ENCODE measurements at places on chromosomes 16 and 17.

DNA sequence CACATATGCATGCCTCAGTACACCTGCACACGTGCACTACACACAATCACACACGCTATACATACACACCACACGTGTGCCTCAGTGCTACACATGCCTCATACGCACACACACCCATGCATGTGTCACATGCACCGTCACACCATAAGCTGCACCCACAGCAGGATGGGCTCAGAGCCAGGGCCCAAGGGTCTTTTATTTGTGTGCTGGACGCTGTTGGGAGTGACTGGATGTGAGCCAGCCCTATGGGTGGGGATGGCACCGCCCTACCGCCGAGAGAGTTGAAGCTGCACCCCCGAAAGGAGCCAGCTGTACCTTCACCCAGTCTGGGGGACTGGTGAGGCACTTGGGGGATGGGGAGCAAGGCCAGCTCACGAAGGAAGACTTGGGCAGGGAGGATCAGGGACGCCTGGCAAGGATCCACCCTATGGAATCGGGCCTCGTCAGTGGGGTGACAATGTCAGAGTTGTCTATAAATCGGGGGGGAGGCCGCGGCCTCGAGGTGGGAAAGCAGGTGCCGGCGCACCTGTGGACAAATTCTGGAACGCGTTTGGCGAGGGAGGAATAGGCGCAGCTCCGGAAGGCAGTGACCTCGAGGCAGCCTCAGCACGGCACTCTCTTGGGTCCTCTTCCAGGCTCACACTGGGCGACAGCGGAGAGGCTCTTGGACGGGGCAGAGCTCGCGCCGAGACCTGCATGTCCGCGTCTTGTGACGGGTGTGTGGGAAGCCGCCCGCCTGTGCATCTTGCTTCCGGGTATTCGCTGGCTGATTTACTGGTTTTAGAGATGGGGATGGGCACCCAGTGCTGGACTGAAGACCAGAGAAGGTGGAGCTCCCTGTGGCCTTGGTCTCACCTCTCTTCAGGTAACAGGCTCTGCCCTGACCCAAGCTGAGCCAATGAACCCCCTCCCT is 7.3 kb downstream of the RGS11 start:
- no peak for DNase-seq

- no peak for DNase-seq
Observed at GRCh38 chr16:89105599-89106151, 12.0 kb downstream of the ACSF3 start.

- no peak for DNase-seq
Observed at GRCh38 chr17:50180620-50181019, 14.8 kb downstream of the SGCA start.

- no peak for DNase-seq
Observed at GRCh38 chr16:57754354-57755060, 18.9 kb downstream of the KATNB1 start.

GRCh38 chr16:19393226-19394111 is 24.2 kb upstream of the TMC5 start:
- no peak for DNase-seq

GRCh38 chr17:72254808-72255449 is 134.1 kb downstream of the SOX9 start:
- no peak for DNase-seq

DNA sequence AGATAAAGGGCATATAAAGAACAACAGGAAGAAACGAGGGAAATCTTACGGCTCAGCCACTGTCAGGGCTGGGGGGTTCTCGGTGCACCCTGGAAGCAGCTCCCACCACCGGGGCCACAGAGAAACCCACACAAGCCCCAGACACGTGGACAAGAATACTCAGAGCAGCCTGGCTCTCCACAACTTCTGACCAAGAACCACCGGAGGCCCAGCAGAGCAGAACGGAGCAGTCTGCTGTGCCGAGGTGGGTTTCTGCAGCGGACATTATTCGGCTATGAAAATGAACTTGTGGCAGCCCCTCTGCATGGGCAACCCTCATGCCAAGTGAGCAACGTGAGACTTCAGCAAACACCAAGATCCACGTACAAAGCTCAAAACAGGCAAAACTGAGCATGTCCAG is 6.8 kb downstream of the DNASE1 start:
- DNase-seq, result no peak

GRCh38 chr17:51372345-51373004 is 112.1 kb downstream of the UTP18 start:
- DNase-seq, result peak; percentile 23

DNA sequence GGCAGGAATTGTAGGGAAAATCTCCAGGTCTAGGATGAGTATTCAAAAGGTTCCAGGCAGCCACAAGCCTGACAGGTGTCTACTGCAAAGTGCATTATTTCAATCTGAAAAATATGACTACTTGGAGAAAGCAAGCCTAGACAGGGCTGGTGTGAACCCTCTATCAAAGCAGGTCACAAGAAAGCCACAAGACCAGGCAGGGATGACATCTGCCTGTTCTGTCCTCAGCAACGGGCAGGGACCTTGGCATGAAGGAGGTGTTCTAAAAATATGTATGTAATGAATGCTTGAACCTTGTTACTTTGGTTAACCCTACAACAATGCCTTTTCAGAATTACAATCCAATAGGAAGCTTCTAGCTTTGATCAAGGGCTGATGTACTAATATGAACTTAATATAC is 1.2 kb upstream of the COX6A2 start:
- DNase-seq, result no peak

- DNase-seq, result peak; percentile 61
Observed at GRCh38 chr16:22948603-22949368, 134.8 kb downstream of the HS3ST2 start.

- DNase-seq, result no peak
Observed at GRCh38 chr16:30605158-30605557, 5.0 kb downstream of the ZNF689 start.

- DNase-seq, result no peak
Observed at GRCh38 chr17:68289936-68290267, 1.0 kb downstream of the SLC16A6 start.

DNA sequence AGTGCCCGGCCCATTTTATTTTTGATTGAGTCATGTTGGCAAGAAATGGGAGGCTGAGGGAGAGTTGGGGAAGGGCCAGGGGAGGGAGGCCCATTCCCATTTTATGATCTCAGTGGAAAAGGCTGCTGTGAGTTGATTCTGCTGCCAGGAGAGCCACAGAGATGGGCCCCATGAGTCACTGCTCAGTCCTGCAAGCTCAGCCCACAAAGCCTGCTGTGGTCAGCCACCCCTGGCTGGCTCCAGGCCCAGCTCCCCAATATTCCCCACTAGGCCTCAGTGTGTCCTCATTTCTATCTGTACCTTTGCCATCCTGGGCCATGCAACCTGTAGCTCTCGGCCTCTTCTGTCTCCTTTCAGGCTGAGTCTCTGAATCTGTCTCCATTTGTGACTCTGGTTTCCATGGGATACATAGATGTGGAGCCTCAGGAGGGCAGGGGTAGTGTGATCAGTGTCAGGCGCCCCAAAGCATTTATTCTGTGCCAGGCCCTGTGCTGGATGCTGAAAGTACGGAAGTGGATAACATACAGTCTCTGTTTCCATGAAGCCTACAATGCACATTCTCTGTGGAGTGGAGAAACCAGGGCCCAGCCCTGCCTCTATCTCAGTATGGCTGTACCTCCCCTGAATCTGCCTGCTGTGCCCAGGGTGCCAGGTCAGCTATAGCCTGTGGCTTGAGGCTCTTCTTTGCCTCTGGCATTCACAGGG is 1.9 kb upstream of the PLEKHG4 start:
- no peak for DNase-seq

GRCh38 chr17:80219763-80220053 is 425 bp downstream of the SGSH start:
- peak; percentile 18 for DNase-seq

DNA sequence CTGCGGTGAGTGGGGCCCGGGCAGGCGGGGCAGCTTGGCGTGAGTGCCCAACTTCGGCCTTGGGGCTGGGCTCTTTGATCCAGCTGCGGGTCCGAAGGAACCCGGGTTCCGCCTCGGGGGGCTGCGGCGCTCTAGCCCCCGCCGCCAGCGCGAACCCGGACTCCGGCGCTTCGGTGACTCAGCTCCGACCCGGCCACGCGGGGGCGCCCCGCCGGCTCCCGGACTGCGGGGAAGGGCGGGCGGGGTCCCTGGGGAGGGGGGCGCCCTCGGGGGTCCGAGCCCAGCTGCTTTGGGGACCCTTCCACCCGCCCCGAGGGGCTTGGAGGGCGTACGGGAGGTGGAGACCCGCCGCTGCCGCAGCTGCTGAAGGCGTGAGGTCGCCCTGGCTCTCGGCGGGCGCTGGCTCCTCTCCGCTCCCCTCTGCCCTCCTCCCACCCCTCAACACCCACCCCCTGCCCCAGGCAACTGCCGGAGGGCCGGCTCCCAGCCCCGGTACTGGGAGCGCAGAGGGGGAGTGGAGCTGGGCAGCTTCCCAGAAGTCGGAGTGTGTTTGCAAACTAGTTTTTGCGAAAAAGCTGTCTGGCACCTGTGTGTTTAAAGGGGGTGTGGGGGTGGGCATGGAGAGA is 516 bp downstream of the CPNE2 start:
- DNase-seq, result peak; percentile 42

DNA sequence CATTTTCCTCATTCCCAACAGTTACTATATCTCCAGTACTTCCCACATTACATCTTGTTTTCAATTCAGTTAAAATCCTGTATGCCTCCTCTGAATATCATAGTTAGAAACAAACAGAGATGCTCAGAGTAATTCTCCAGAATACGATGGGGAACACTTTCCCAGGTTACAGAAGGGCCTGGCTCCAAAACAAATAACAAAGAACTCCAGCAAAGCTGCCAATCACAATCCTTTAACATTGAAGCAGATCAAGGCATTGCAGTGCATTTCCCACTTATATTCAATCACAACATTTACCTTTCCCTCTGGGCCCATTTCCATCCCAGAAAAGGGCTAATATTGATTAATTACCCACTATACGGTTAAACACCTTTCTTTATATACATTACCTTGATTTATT is 29.4 kb upstream of the PMFBP1 start:
- DNase-seq, result no peak

GRCh38 chr17:64531955-64532371 is 25.2 kb downstream of the CEP95 start:
- DNase-seq, result no peak

DNA sequence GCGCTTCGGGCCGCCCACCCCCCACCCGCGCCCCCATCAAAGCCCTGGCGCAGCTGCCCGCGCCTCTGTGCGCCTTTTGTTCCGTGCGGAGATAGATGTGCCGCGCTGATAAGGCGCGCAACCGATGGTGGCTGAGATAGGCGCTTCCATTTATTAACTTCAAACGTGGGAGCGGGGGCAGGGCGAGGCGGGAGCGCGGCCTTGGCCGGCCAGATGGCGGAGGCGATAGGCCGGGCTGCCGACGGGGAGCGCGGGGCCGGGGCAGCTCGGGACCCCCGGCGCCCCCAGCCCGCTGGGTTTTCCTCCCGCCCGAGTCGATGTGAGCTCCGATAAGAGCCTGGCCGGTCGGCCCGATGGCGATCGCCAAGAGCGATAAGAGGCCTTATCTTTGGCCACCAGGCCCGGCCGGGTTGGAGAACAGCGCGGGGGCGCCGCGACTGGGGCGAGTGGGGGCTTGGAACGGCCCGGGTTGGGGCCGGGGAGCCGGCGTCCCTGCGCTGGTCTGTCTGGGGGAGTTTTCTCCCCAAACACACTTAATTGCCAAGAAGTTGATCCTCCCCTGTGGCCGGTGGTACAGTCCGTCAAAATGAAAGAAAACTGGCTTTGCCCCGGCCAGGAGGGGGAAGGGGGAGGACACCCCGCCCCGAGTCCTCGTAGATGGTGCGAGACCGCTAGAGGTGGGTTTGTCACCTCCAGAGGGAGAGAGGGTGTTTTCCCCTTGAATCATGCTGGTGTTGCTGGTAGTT is 2.7 kb downstream of the ZFPM1 start:
- DNase-seq, result peak; percentile 90

DNA sequence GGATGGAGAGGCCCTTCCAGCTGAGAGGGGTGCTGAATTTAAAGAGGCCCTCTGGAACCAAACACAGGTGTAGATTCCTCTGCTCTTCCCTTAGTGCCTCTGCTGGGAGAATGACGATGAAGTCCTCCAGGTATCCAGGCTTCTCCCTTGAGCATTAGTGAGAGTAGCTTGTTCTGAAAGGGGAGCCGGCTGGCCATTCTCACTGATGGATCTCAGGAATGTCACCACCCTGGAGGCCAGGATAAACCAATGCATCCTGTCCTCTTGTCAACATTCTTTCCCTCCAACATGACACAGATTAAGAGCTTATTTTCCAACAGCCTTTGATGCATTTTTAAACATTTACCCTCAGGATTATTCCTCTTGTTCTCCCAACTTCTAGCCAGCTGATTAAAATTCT is 325.5 kb downstream of the CA10 start:
- no peak for DNase-seq

- no peak for DNase-seq
Observed at GRCh38 chr17:20154286-20155000, 145.3 kb downstream of the SPECC1 start.

DNA sequence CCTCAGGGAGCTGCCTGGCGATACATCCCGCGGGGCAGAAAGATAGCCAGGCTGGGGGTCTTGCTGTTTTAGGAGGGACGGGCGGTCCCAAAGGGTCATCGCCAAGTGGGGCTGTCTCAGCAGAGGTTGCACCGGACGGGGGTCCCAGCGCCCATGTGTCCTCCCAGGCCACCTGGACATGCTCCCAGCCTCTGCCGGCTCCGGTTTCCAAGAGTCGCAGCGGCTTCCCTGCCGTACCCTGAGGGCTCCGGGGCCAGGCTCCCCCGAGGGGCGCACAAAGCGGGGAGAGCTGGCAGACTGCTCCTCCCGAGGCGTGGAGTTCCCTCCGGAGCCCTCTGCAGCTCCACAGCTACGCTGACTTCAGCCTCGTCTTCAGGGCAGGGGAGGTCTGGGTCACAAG is 1.2 kb downstream of the TRARG1 start:
- no peak for DNase-seq

All from stimulated activated naive B cell treated with anti-CD40 and anti-IgM and Interleukin-4, amounts not matched to agents 10 μg/mL and 1 μg/mL and 100 μg/mL, for 72 hours (primary cell).